AG20443 (cell line): ENCODE measurements at places on chromosomes 5 and 9.
A peak's percentile ranks its signal among the peaks of the same experiment; 100 is the strongest.

DNA sequence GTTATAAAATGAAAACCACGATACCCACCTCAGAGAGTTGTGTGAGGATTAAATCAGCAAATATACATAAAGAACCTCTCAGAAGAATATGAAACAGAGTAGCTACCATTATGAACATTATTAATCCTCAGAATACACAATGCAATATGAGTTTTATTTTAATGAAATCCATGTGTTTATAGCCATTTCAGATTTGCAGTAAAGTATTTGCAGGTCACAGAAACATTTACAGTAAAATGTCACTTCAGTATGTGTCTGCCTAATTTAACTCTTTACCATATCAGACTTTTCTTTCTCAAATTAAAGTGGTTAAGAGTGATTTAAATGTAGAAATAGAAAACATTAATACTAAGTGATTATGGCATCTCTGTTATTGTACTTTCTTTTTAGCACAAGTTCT lies 365.2 kb upstream of the MPDZ start:
- no peak for DNase-seq

- DNase-seq, result no peak
Observed at GRCh38 chr5:116436674-116437350, 137.8 kb downstream of the SEMA6A start.

DNA sequence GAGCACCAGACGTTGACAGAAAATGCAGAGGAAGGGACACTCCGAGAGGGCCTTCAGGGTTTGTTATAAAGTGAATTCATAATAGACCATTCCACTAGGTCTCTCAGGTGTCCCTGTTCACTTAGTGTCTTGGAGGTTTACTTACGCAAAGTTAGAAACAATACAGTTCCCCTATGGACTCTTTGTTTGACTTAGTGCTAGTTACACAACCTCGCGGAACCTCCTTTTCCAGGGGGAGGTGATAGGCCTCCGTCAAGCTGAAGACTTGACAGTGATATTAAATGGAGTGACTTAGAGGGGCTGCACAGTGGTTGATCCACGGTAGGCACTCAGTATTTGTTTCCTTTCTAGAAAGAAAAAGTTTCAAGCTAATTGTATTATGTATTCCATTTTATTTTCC lies 1.3 kb downstream of the CCT5 start:
- no peak for DNase-seq

DNA sequence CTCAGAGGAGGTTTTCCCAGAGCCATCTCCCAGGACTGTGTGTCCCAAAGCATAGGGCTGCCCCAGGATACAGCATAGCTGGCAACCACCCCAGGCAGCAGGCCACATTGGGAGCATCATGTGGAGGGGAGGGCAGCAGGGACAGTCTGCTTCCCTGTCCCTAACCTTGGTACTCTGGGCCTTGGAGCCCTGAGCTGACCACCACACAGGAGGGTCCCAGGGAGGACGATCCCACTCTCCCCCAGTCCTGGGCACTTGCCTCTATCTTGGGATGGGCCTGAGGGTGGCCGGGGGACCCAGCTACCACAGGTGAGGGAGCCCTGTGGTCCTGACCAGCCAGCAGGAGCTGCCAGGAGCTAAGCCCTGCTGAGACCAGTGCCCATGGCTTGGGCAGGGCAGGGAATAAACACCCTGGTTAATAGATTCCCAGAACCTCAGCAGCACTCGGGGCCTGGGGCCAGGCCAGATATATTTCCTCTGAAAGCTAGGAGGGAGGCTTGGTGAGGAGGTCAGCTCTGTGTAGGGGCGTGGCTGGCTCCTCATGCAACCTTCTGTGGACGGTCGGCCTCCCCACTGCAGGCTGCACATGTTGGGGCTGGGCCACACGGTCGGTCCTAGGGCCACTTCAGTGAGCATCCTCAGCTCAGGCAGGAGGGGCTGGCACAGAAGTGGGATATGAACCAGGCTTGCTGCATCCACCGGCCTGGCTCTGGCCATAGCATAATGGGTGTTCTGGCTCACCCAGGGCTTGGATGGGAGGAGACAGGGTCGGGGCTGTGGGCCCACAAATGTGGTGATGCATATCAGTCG lies 4.2 kb downstream of the NINJ1 start:
- no peak for DNase-seq

- DNase-seq, result peak; percentile 12
Observed at GRCh38 chr9:618478-618877, 223.0 kb upstream of the DMRT1 start.

DNA sequence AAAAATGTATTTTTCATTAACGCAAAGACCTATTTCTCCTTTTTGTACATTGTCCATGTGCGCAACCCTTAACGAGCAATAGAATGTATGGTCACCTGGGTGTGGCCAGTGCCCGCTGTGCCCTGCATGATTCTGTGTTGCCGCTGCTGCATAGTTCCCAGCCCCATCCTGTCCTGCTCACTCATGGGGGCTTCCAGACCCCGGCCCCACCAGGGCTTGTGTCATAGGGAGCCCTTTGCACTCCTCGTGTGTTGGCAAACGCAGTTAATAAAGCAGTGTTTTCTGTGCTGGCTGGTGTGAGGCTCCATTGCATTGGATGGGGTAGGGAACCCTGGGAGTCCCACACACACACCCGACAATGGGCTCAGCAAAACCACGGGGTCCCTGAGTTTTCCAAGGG lies 49.7 kb downstream of the SAR1B start:
- DNase-seq, result no peak

- DNase-seq, result no peak
Observed at GRCh38 chr5:67014957-67015400, 181.6 kb downstream of the CD180 start.

DNA sequence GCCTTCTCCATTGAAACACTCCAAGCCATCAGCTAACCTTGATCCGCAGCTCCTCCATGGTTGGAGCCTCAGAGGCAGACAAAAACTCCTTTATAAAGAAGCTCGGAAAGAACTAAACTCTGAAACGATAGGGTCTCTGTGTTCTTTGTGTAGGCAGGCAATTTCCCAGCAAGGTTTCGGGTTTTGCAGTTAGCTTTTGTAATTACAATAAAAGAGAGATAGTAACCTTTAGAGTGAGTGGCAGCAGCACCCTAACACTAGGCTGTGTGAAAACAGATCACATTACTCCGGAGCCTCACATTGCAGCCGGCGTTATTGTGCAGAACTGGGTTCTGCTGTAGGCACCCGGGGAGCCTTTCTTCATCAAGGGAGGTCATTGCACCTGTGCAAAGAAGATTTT lies 115.8 kb upstream of the MAP3K1 start:
- DNase-seq, result no peak

DNA sequence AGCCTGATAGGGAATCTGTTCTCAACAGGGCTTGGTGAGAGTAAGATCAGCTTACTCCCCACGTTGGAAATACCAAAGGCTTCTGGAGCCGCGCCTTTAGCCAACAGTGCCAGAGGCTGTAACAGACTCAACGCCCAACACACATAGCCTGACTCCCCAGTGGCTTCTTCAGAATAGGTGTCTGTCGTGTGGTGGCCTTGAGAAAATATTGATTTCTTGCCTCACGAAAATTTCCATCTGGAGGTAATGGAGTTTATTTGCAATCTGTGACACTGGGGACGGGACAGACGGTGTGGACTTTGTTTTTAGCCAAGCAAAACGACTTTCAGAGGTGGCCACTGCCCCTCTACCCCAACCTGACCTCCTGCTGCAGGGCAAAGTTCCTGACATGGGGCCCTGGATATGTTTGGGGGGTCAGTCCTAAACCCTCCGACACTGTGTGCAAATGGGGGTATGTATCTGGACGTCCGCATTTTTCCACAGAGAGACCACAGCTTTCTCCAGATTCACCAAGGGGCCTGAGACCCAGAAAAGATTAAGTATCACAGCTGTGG lies 189.3 kb downstream of the CDK5RAP2 start:
- DNase-seq, result no peak

DNA sequence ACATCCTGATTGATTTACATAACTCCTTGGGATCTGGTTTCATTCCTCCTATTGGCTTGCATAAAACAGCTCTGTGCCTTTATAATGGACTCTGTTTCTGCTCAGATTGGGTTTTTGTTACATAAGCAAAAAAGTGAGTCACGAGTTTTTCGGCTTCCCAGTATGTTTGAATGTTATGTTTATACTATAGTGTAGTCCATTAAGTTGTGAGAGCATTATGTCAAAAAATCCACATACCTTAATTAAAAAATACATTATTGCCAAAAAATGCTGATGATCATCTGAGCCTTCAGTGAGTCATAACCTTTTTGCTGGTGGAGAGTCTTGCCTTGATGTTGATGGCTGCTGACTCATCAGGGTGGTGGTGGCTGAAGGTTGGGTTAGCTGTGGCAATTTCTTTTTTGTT lies 144.6 kb downstream of the CCDC171 start:
- peak; percentile 23 for DNase-seq

DNA sequence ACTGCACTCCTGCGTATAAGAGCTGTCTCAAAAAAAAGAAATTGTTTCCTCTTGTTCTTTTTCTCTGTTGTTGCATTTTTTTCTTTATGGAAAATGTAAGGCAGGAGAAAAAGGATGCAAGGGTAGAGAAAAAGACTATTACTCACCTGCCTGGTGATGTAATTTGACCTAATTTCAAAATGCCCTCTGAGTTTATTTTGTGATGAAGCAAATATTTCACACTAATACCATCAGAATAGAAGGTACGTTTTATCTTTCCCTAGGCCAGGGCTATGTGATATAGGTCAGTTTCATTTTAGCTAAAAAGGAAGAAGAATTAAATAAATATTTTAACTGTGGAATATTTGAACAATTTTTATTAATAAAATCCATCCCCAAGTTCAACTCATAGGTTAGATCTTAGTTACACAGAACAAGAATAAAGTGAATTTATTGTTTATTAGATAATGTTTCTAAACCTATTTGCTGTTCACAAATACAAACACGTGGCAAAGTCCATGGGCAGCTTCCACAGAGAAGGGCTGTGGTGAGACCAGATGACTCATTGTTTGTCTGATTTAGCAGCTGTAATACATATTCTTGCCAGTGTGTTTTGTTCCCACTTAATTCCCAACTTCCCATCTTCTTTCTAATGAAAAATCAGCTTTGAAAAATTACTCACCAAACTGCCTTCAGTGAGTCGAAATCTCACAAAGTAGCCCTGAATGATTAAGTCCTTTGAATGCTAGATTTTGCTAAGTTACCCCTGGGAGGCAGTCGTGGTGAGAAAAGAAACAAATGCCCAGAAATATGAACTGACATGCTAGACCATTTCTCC lies 52.8 kb upstream of the CCDC112 start:
- DNase-seq, result peak; percentile 84

- DNase-seq, result peak; percentile 33
Observed at GRCh38 chr5:111997308-111997707, 240.3 kb upstream of the NREP start.

GRCh38 chr5:169950333-169950732 lies 30.0 kb downstream of the INSYN2B start:
- no peak for DNase-seq

DNA sequence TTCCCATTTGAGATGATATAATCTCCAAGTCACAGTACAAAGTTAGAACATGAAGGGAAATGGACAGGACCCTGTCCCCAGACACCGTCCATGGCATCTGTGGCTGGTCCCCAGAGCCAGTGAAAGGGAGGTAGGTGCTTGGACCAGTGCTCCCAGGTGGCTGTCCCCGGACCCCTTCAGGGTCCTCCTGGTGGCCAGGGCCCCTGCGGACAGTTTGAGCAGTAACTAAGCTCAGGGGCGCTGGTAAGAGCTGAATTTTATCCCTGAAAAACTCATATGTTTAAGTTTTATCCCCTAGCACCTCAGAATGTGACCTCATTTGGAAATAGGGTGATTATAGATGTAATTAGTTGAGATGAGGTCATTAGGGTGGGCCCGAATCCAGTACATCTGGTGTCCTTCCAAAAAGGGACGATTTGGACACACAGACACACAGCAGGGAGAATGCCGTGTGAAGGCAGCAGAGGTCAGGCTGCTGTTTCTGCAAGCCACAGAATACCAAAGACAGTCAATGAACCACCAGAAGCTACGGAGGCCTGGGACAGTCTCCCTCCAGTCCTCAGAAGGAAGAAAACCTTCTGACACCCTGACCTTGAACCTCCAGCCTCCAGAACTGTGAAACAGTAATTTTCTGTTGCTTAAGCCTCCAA lies 185.0 kb downstream of the ATPSCKMT start:
- DNase-seq, result peak; percentile 65

DNA sequence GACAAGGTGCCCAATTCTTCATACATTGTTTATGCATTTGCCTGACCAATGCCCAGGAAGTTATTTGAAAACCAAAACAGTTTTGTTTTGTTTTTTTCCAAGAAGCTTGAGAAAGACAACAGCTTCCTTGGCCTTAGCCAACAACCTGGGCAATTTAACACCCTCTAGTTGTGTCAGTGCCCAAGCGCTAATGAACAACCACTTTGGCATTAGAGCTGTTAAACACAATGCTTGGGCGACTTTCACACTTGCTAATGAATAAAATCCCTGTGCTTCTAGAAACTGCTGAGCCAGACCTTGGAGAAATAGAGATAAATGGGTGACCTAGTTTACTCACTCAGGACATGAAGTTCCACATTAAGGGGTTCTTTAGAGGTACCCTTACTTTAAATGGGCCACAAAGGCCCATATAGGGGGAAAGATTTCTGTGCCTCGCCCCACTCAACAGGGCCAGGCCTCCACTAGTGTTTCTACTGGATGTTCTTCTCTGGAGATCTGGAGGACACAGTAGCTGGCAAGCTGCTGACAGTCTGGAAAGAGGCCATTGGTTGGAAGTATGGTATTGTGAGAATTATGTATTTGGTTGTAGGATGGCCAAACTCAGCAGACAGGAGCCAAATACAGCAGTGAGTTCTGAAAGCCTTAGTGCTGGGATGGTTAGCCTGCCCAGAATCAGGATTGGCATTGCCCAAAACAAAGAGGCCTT lies 179.8 kb downstream of the DOCK8 start:
- no peak for DNase-seq

DNA sequence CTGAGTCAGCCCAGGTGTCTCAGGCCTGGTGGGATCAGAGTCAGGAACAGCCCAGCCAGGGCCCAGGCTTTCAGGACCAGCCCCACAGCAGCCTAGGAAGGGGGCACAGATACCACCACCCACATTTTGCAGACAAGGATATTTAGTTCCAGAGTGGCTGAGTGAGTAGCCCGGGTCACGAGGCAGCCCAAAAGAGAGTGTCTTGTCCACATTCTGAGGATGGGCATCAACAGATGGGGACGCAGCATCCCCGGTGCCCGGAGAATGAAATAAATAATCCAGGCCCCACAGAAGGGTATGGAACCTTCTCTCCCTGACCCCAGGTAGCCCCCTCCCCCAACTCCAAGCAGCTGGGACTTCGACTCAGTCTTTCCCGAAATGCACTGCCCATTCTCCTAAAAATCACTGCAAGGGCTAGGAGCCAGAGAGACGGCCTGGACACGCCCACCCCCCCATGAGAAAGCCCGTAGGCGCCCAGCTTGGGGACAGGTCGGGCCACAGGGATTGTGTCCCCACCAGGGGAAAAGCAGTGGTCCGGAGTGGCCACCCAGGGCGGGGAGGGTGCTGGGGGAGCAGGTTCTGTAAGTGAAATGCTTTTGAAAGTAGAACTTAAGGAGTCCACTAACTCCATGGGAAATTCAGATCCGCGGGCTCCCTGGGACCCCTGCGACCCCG lies 6.9 kb downstream of the LHX3 start:
- DNase-seq, result no peak

DNA sequence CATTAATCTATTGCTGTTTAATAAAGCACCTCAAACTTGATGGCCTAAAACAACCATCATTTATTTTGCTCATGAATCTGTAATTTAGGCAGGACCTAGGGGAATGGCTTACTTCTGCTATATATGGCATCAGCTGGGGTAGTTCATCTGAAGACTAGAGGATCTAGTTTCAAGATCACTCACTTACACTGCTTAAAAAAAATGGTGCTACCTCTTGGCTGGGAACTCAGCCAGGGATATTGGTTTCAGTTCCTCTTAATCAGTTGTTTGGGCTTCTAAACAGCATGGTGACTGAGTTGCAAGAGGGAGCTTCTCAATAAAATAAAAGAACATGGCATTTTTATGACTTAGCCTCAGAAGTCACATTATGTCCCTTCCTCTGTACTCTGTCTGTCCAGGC lies 142.0 kb downstream of the FAM114A2 start:
- DNase-seq, result no peak
